ENCODE measurements at places on chromosomes 3 and 15. TPM values are rescaled to one million over a fixed set of nuclear protein-coding genes. Genes with fewer than 3 reads are reported as not detected.

DNA sequence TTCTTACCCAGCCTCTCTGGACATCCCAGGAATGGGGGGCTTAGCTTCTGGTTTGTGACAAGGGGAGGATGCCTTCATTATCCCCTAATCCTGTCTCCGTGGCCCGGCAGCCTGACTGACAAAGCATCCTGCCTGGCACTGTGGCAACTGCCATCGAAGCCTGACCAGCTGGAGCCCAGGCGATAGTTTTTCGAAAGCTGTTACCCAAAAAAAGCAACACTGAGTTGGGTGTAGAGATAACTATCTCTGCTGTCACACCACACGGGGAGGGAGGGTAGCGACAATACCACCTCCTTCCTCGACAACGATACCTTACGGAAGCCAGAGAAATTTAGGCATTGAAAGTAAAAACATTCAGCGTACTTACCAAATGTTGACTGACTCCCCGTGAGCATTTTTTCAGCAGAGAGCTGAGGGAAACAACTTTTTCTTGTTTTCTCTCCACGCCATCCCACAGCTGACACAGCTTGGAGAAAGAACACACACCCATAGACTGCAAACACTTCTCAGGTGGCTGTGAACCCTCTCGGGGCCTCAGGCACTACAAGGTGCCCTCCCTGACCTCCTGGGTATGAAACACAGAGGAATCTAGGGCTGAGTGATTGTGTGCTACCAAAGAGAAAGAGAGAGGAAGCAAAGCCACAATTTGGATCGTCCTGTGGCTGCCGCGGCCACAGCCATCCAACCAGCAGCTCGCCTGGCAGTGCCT lies 361.9 kb upstream of the ICE2 start:
- no peak overlapping the region for H3K4me3 ChIP-seq
- peaks cover 91% of the 10 kb centered on the region for H3K27me3 ChIP-seq
- no peak overlapping the region for H3K27ac ChIP-seq
- no peaks in the 10 kb centered on the region for H3K4me1 ChIP-seq
- DNase-seq: no peak
- no peaks in the 10 kb centered on the region for H3K36me3 ChIP-seq

DNA sequence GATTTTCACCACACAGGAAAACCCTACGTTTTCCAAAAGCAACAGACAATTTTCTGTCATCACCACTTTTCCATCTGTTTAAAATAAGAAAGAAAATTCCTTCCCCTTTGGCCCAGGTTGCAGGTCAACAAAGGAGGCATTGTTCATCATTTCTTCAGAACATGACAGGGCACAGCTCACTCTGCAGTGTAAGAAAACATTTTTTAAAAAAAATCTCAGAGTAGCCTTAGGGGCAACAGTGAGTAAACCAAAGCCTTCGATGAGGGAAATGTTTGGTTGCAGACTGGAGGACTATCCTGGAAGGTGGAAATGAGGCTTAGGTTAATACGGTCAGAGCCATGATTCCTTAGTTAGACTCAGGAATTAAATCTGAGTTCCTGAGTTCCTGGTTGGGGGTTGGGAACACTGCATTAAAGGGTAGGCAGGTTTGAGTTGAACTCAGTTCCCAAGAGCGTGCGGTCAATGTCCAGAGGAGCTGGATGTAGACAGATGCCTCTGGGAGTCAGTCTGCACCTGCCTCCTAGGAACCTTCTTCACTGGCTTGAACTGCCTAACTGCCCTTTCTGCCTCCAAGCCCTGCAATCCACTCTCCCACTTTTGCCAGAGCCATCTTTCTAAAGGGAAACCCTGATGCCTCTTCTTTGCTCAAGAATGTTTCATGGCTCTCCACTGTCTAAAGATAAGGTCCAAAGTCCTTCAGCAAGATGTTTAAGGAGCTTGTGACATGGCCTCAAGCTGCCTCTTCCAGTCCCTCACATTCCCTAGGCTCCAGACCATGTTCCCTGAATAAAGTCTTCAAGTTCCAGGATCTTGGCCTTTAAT lies 3.3 kb upstream of the HES1 start:
- peak overlapping the region; percentile 67 for H3K4me3 ChIP-seq
- peaks cover 9% of the 10 kb centered on the region for H3K27me3 ChIP-seq
- H3K36me3 ChIP-seq: peaks cover 62% of the 10 kb centered on the region
- H3K4me1 ChIP-seq: peaks cover 44% of the 10 kb centered on the region
- no peak for DNase-seq

GRCh38 chr3:50356553-50356952 lies 2.8 kb downstream of the TMEM115 start:
- H3K27me3 ChIP-seq: no peaks in the 10 kb centered on the region
- peaks cover 10% of the 10 kb centered on the region for H3K4me1 ChIP-seq
- peak overlapping the region; percentile 96 for H3K4me3 ChIP-seq
- H3K27ac ChIP-seq: no peak overlapping the region
- peaks cover 29% of the 10 kb centered on the region for H3K36me3 ChIP-seq

DNA sequence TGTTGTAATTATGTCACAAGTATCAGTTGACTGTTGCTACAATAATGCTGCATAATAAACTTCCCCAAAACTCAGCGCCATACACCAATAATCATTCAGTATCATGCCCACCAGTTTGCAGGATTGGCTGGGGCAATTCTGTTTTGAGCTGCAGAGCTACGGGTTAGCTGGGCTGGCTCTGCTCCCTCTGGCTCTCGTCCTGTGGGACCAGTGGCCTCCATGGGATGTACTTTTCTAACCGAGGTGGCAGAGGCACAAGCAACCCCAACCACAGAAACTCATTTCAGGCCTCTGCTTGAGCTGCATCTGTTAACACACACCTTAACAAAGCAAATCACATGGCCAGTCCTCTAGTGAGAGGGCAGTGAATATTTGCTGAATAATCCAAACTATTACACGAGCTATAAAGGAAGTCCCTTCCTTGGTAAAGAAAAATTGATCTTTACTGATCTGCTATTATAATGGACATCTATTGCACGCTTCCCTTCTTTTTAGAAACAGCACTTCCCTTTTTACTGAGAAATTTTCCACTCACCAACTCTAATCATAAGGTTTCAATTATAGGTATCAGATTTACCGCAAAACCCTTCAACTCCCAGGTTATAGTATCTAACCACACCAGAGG lies 10.9 kb upstream of the BCL2A1 start:
- no peaks in the 10 kb centered on the region for H3K36me3 ChIP-seq
- DNase-seq: no peak
- H3K27me3 ChIP-seq: peaks cover 27% of the 10 kb centered on the region
- no peak overlapping the region for H3K27ac ChIP-seq
- no peaks in the 10 kb centered on the region for H3K4me1 ChIP-seq
- no peak overlapping the region for H3K4me3 ChIP-seq

DNA sequence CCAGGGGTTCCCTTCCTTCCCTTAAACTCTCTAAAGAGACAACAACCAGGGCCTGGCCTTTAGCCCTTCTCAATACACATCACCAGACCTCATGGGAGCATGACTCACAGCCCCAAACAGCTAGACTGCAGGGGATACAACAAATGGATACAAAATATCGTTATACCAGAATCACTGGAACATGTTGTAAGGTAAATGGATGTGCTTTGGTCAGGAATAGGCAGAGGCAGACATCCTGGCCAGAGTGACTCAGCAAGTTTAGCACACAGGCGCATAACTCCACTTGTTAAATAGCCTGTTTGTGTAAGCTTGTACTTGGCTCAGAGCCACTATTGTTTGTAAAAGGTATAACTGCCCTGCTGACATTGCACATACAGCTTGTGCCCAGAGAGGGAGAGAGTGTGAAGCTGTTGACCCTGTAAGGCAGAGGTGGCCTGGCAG lies 18.3 kb downstream of the TMED3 start:
- peaks cover 28% of the 10 kb centered on the region for H3K4me1 ChIP-seq
- no peaks in the 10 kb centered on the region for H3K27me3 ChIP-seq
- no peak overlapping the region for H3K4me3 ChIP-seq

GRCh38 chr3:71512544-71512943 lies 71.0 kb downstream of the FOXP1 start:
- H3K4me1 ChIP-seq: no peaks in the 10 kb centered on the region
- no peak overlapping the region for H3K4me3 ChIP-seq
- H3K27me3 ChIP-seq: no peaks in the 10 kb centered on the region
- H3K27ac ChIP-seq: no peak overlapping the region

- H3K27ac ChIP-seq: no peak overlapping the region
- H3K4me1 ChIP-seq: no peaks in the 10 kb centered on the region
- no peaks in the 10 kb centered on the region for H3K27me3 ChIP-seq
- H3K36me3 ChIP-seq: no peaks in the 10 kb centered on the region
These were observed 597 bp downstream of the P2RY12 start for GRCh38 chr3:151383956-151384355.

DNA sequence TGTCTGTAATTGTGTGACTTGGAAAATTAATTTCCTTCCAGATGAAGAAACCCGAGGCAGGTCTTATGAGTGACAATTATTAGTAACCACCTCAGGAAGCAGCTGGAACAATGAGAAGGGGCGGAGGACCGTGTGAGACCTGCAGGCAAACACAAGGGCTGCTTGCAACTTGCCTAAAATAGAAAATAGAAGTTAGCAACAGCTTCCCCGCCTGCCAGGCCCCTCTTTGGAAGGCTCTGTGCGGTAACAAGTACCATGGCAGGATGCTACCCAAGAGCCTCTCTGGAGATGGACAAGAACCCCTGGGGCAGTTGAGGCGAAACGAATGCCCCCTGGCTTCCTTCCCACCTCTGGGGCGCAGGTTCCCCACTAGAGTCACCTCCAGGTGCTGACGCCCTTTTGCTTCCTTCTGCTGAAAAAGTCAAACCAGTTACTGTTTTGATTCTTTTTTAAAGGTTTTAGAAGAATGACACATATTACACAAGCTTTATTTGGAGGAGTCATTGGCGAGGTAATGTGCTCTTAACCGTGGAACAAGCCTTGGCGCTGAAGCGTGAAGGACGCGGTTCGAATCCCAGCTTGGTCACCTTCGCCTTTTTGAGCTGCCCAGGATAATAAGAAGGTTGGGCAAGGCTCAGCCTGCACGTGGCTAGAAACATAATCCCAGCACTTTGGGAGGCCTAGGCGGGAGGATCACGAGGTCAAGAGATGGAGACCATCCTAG lies 47.0 kb upstream of the SYNM start:
- DNase-seq: no peak
- peaks cover 11% of the 10 kb centered on the region for H3K36me3 ChIP-seq
- H3K4me1 ChIP-seq: no peaks in the 10 kb centered on the region
- H3K27me3 ChIP-seq: peaks cover 84% of the 10 kb centered on the region

- H3K27me3 ChIP-seq: peaks cover 24% of the 10 kb centered on the region
- H3K27ac ChIP-seq: peak overlapping the region; percentile 93
- peaks cover 24% of the 10 kb centered on the region for H3K36me3 ChIP-seq
- peaks cover 29% of the 10 kb centered on the region for H3K4me1 ChIP-seq
- peak overlapping the region; percentile 12 for H3K4me3 ChIP-seq
These were observed 22.6 kb downstream of the ALPK3 start for GRCh38 chr15:84839714-84840113.

DNA sequence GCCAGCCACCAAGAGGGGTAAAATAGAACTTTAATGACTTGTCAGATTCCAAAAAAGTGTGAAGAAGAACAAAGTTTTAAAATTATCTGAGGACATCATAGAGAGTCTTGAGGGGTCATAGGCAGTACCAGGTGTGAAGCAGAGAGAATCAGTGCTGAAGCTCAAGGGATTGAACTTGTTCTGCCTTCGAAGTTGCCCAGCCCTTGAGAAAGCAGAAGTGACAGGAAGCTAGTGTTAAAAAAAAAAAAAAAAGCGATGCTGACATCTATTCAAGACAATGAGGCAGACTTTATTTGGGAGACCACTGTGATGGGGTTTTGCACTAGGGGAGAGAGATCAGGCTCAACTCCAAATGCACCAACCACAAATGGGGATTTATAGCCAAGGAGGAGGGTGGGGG lies 21.8 kb downstream of the FBXO22 start:
- no peaks in the 10 kb centered on the region for H3K27me3 ChIP-seq
- DNase-seq: no peak
- peaks cover 15% of the 10 kb centered on the region for H3K36me3 ChIP-seq

GRCh38 chr3:52062505-52062904 lies 6.1 kb upstream of the DUSP7 start:
- H3K36me3 ChIP-seq: peaks cover 20% of the 10 kb centered on the region

GRCh38 chr15:28994831-28995596 lies 109.2 kb downstream of the APBA2 start:
- H3K4me3 ChIP-seq: no peak overlapping the region
- no peak for DNase-seq
- no peak overlapping the region for H3K27ac ChIP-seq

DNA sequence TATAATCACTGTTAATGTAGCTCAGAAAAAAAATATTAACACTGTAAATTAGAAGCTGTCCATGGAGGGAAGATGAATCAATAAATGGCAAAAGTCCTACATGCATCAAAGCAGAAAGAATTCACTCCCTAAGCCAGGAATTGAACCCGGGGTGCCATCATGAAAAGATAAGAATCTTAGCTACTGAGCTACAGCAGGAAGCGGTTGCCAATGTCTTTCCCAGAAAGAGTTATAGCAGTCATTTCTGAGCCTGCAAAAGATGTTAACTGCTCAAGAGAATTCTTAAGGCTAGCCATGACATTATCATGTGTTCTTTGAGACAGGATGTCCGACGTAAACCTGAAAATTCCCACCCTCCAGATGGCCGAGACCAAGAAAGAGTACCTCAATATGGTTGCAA lies 47.4 kb upstream of the MKRN3 start:
- no peak for DNase-seq
- no peaks in the 10 kb centered on the region for H3K27me3 ChIP-seq
- H3K4me3 ChIP-seq: no peak overlapping the region
- no peak overlapping the region for H3K27ac ChIP-seq
- no peaks in the 10 kb centered on the region for H3K4me1 ChIP-seq

GRCh38 chr15:90757461-90757860 lies 40.3 kb downstream of the BLM start:
- H3K36me3 ChIP-seq: no peaks in the 10 kb centered on the region
- no peak overlapping the region for H3K27ac ChIP-seq
- DNase-seq: no peak
- H3K27me3 ChIP-seq: no peaks in the 10 kb centered on the region

DNA sequence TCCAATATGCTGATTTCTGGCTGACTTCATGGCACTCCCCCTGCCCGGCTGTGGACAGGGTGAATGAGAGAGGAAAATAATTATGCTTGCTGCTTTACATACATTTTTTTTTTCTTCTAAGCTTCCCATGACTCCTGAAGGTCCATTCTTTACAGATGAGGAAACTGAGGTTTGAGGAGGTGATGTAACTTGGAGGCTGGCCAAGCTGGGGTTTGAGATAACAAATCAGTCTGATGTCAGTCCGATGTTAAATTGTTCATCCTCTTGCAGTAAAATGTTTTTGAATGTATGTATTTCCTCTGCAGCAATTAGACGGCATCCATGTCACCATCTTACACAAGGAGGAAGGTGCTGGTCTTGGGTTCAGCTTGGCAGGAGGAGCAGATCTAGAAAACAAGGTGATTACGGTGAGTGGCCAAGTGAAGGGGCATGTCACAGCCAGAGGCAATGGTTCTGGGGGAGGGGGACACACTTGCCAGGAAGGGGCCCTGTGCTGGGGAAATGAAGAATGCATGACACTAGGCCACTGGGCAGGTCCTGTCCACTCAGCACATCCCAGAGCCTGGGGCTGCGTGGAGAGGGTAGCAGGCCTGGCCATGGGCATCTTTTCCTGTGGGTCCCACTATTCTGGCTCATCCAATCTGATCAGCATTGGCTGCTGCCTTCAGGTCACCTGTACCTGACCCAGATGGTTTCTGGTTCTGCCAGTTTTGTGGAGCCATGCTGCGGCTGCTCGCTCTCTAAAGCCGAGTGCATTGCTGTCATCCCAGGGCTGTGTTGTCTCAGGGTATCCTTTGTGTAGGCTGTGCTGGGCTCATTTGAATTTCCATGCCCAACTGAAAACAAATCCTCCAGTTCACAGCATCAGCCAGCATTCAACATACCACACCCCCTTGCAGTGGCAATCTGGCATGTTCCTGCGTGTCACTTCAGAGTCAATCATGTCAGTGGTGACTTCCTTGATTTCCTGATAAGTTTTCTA lies 20.4 kb downstream of the STARD5 start:
- no peak overlapping the region for H3K27ac ChIP-seq
- no peak for DNase-seq
- no peaks in the 10 kb centered on the region for H3K36me3 ChIP-seq

The GPX1 gene
- 151 TPM for total RNA-seq

The BAHD1 gene
- total RNA-seq: 17.2 TPM

The GOLGA8H gene
- not detected for total RNA-seq

The KCNMB2 gene
- total RNA-seq: not detected

The GPR62 gene
- not detected for total RNA-seq

The SLC22A13 gene
- 3.5 TPM for total RNA-seq

All from Calu3 (cell line).